T-cell (primary cell): ENCODE measurements at places on chromosomes 6 and 20.

DNA sequence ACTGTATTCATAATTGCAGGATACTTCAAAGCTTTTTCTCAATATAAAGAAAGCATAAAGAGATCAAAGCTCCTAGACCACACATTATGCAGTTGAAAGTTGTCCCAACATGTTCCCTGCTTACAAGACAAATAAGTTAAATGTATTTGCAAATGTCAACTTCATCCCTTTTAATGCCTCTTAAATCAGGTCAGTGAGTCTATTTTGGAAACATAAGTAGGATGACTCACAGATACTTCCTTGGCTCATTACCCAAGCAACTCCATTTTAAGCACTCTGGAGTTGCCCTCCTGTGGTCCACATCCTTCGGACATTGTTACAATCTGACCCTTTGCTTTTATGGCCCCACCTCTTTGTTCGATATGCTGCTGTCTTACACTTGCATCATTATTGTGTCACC lies 162.0 kb downstream of the FAXC start:
- H3K27ac ChIP-seq = no peak overlapping the region
- H3K4me1 ChIP-seq = no peaks in the 10 kb centered on the region
- no peaks in the 10 kb centered on the region for H3K36me3 ChIP-seq

GRCh38 chr20:36399147-36399968 lies 93.2 kb downstream of the DLGAP4 start:
- peaks cover 39% of the 10 kb centered on the region for H3K27me3 ChIP-seq
- no peak overlapping the region for H3K4me3 ChIP-seq
- no peaks in the 10 kb centered on the region for H3K36me3 ChIP-seq

GRCh38 chr6:156654919-156655918 lies 122.0 kb upstream of the ARID1B start:
- no peak overlapping the region for H3K27ac ChIP-seq
- H3K36me3 ChIP-seq = no peaks in the 10 kb centered on the region
- no peak for DNase-seq
- H3K27me3 ChIP-seq = no peaks in the 10 kb centered on the region
- H3K4me1 ChIP-seq = no peaks in the 10 kb centered on the region

DNA sequence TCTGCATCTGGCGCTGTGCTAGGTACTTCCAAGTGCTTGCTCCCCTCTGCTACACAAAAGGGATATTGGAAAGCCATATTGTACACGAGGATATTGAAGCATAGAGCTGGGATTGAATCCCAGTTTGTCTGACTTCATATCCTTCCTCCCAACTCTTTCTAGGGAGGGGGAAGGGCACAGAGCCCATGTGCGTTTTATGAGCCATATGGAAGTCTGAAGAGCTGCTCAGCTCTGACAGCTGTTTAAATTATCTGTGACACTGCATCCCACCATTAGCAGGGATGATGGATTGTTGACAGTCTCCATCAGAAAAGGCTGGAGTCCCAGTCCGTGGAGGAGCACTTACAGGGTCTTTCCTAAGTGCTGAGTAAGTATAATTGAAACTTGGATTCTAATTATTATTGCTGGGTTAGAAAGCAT lies 18.4 kb downstream of the TIAM2 start:
- H3K4me3 ChIP-seq = no peak overlapping the region
- H3K27me3 ChIP-seq = no peaks in the 10 kb centered on the region
- no peaks in the 10 kb centered on the region for H3K36me3 ChIP-seq
- H3K4me1 ChIP-seq = no peaks in the 10 kb centered on the region
- no peak overlapping the region for H3K27ac ChIP-seq
- no peak for DNase-seq

DNA sequence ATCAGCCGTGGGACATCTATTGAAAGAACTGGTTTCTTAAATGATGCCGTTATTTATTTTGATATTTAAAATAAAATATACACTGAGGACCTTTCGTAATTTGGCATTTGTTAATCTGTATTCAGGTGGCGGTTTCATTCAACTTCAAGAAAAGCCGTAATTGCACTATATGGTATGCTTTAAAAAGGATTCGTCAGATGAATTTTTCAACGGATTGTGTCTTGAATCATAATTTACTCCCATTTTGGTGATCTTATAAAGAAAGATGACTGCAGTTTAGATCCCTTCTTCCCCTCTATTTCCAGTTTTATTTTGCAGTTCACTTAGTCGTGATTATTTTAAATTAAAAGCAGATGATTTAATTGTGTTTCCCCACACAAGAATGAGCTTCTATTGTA lies 761 bp downstream of the KLHL32 start:
- H3K27ac ChIP-seq = peak overlapping the region; percentile 84
- no peak for DNase-seq
- peaks cover 11% of the 10 kb centered on the region for H3K4me1 ChIP-seq
- H3K27me3 ChIP-seq = no peaks in the 10 kb centered on the region
- no peaks in the 10 kb centered on the region for H3K36me3 ChIP-seq

GRCh38 chr20:19701429-19701828 lies 56.6 kb upstream of the RIN2 start:
- H3K4me1 ChIP-seq = no peaks in the 10 kb centered on the region
- H3K36me3 ChIP-seq = no peaks in the 10 kb centered on the region
- H3K27me3 ChIP-seq = no peaks in the 10 kb centered on the region
- DNase-seq = no peak

- H3K27ac ChIP-seq = no peak overlapping the region
- no peaks in the 10 kb centered on the region for H3K36me3 ChIP-seq
- no peaks in the 10 kb centered on the region for H3K4me1 ChIP-seq
- H3K4me3 ChIP-seq = no peak overlapping the region
- no peak for DNase-seq
Measured at GRCh38 chr20:8168785-8169288, 36.8 kb downstream of the PLCB1 start.

DNA sequence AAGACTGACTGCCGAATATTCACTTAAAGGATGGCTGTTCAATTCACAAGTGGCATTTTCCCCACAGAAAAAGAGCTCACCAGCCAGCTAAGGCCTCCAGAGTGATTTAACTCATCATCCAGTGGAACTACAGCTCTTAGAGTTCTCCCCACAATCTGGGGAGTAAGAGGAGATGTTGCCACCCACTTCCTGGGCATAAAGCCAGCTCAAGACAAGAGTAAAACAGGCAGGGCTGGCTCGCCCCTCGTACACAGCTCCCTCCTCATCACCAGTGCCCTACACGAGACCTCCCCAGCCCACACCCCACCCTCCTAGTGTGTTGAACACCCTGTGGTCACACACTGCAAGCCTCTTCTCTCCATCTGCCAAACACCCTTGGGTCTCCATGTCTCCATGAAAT lies 47.2 kb upstream of the IPCEF1 start:
- H3K27me3 ChIP-seq = no peaks in the 10 kb centered on the region
- no peak overlapping the region for H3K4me3 ChIP-seq
- no peak for DNase-seq
- no peaks in the 10 kb centered on the region for H3K36me3 ChIP-seq
- H3K27ac ChIP-seq = no peak overlapping the region
